Ascending aorta (tissue), 2 donors: ENCODE measurements at places on chromosomes 4 and X. TPM values are rescaled to one million over a fixed set of nuclear protein-coding genes. Genes with fewer than 3 reads are reported as not detected.
A peak's percentile ranks its signal among the peaks of the same experiment; 100 is the strongest.

GRCh38 chrX:68944211-68944610 lies 115.4 kb downstream of the EFNB1 start:
- DNase-seq = no peak

DNA sequence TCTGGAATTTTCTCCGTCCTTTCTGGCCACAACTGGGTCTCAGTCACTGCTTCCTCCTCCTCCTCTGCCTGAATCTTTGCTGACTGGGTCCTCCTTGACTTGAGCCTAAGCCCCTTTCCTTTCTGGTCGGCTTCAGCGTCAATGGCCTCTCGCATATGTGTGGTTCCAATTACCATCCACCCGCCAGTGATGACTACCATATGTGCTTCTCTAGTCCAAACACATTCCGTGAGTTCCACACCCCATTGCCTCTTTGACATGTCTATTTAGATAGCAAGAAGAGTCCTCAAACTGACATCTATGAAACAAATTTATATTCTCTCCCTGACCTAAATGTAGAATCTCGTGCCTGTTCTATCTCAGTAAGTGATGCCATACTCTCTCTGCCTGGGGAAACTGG lies 19.8 kb downstream of the MXRA5 start:
- DNase-seq = no peak

- DNase-seq = no peak
These were observed 250.9 kb upstream of the MAOA start for GRCh38 chrX:43405191-43405590.

DNA sequence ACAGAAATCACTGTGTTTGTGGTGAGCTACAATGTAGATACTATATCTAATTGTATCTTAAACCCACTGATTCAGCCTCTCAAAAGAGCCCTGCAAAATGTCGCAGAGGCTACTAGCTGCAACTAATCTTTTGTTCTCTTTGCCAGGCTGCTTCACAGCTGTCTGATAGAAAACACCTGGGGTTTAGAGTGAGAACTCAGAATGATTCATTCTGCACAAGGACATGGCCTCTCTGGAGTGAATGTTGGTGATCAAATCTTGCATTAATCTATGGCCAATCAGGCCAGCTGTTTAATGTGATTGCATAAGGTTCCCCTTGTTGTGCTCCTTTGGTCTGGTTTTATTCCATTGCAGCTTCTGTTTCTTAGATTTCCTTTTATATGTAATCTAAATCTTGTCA lies 100.3 kb downstream of the EMCN start:
- no peak for DNase-seq

DNA sequence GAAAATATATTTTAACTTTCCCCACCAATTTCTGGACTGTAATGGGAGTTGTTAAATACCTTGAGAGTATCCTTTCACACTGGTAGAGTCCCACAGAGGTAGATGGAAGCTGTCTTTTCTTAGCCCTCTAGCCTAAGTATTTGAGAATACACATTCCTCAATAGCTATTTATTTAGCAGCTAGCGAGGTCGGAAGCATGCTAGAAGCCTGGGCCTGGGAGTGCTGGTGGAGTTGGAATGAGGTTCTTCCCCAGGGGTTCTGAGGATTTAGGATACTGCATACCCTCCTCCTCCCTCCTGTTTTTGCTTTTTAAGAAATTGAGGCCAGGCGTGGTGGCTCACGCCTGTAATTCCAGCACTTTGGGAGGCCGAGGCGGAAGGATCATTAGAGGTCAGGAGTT lies 999 bp upstream of the KLHL15 start:
- no peak for DNase-seq

The SEC24D gene
- 108 TPM for total RNA-seq

The DRP2 gene
- 2.4 TPM for total RNA-seq

The TEC gene
- total RNA-seq = 4.5 TPM

DNA sequence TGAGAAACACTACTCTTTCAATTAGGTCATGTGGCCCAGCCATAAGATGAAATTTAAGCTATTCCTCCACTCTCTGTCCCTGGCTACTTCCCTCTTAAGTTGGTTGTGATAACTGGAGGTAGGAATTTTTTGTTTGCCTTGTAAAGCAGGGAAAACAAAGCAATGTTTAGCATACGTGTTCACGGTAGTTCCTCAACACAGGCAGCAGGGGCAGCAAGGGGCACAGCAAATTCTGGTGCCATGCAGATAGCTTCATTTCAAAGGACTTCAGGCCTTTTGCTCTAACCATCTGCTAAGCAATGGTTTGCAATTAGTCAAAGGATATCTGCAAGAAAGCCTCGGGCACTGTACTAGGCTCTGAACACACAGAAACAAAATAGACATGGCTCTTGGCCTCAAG lies 330.2 kb downstream of the ZIC3 start:
- no peak for DNase-seq

DNA sequence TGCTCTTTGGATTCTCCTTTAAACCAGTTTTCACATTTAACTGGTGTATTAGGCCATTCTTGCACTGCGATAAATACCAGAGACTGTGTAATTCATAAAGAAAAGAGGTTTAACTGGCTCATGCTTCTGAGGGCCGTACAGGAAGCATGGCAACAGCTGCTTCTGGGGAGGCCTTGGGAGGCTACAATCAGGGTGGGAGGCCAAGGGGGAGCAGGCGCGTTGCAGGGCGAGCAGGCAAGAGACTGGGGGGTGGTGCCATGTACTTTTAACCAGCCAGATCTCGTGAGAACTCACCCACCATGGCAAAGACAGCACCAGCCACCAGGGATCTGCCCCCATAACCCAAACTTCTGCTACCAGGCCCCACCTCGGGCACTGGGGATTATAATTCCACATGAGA lies 38.1 kb downstream of the RNF212 start:
- DNase-seq = no peak

GRCh38 chrX:136477026-136477425 lies 10.7 kb upstream of the BRS3 start:
- DNase-seq = no peak

GRCh38 chr4:164514765-164515164 lies 239.2 kb upstream of the SMIM31 start:
- no peak for DNase-seq

- DNase-seq = no peak
These were observed 118.4 kb downstream of the CBR4 start for GRCh38 chr4:168891688-168892087.

DNA sequence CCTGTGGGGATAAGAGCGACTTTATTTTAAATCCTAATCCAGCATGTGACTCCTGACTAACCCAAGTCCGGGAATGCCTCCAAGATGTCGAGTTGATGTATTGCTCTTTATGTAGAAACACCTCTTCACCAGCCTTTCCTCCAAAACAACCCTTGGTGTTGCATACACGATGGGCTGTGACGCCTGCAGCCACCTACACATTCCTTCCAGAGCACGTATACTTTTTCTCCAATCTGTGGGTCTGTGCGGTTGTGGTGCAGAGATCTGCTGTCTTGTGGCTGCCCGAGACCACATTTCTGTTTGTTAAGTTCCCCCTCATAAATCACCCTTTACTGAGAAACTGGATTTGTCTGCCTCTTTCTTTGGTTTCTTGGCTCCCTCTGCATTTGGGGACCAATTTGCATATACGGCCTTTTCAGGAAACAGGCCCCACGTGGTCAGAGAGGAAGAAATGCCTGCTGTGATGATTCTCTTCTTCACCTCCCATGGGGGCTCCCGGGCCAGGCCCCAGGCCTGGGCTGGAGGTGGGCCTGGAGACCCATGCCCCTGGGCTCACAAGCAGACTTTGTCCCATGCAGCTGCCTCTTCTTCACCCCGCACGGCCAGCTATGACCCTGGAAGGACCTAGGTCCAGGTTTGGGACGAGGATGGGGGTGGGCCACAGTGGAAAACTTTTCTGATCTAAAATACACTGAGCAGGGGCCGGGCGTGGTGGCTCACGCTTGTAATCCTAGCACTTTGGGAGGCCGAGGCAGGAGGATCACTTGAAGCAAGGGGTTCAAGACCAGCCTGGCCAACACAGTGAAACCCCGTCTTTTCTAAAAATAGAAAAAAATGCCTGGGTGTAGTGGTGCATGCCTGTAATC lies 21.4 kb upstream of the AFAP1 start:
- peak; percentile 84 for DNase-seq

The CXCL1 gene
- 18.0 TPM for total RNA-seq

DNA sequence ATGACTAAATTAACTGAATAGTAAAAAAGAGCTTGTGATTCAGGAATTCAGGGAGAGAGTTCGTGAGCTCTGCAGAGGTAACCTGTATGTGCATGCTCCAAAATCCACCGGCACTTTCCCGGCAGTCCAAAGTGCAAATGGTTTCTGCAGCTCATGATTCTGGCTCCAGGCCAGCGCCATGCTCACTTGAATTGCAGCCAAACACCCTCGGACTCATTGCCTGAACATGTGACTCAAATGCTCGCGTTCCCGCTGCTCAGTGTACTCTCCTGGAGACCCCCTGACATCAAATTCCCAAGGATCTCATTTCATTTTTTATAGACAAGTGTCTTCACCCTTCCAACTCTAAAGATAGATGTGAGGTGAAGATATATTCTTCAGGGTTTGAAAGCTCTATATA lies 44.1 kb upstream of the SH3RF1 start:
- peak; percentile 74 for DNase-seq

- DNase-seq = no peak
These were observed 202.1 kb downstream of the CENPC start for GRCh38 chr4:67343199-67343598.

- DNase-seq = no peak
These were observed 237.8 kb downstream of the TRAM1L1 start for GRCh38 chr4:116847616-116848015.

The POLN gene
- 0.21 TPM for total RNA-seq

The LRCH2 gene
- total RNA-seq = 5.2 TPM

GRCh38 chr4:176309772-176310171 lies 10.0 kb upstream of the SPCS3 start:
- DNase-seq = no peak

The F9 gene
- total RNA-seq = 15.0 TPM

The ZCCHC13 gene
- total RNA-seq = not detected

GRCh38 chr4:2259036-2259540 lies 2.8 kb downstream of the MXD4 start:
- peak; percentile 65 for DNase-seq

DNA sequence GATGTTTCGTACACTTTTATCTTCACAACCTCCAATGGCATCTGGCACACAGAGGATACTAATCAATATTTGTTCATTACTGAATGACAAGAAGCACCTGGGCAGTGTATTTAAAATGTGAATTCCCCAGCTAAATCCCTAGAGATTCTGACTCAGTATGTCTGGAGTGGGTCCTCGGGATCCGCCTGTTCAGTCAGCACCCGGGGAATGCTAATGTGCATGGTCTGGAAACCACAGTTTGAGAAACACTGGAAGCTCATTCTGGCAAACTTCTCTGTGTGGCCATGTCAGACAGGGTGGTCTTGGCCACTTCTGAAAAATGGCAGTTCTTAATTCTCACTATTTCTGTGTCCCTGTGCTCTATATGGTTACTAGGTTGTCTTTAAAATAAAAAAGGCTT lies 138.8 kb upstream of the VCX start:
- no peak for DNase-seq

The EDA gene
- 1.7 TPM for total RNA-seq

The HMGN5 gene
- not detected for total RNA-seq

- DNase-seq = no peak
These were observed 90.0 kb downstream of the AREG start for GRCh38 chr4:74534936-74535335.

DNA sequence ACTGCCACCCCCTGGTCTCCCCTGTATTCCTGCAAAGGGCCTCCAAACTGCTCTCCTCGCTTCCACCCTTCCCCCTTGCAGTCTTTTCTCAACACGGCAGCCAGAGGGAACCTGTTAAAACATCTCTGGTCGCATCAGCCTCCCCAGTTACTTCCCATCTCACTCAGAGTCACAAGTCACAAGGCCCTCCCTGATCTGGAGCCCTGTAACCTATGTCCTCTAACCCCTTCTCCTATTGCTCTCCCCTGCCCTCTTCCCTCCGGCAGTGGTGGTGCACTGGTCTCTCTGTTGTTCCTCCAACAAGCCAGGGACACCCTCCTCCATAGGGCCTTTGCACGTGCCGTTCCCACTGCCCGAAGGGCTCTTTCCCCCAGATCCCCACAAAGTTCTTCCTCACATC lies 73.2 kb downstream of the SH3KBP1 start:
- DNase-seq = no peak

DNA sequence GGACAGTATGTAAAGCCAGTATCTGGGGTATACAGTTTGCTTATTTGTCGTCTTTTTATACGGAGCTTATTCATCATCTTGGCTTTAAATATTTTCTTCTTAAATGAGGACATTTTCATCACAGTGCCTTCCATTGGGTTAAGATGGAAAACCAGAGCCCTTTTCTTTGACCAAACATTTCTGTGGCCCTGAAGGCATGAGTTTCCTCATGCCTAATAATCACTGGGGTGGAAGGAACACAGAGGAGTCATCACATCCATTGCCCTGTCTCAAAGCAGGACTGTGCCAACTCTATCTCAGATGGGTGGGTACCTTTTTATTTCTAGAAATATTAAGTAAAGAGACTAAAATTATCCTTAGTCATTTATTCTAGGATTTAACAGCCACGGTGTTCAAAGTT lies 40.0 kb downstream of the CHRDL1 start:
- DNase-seq = no peak

The PAGE4 gene
- not detected for total RNA-seq

The GAGE12J gene
- not detected for total RNA-seq

DNA sequence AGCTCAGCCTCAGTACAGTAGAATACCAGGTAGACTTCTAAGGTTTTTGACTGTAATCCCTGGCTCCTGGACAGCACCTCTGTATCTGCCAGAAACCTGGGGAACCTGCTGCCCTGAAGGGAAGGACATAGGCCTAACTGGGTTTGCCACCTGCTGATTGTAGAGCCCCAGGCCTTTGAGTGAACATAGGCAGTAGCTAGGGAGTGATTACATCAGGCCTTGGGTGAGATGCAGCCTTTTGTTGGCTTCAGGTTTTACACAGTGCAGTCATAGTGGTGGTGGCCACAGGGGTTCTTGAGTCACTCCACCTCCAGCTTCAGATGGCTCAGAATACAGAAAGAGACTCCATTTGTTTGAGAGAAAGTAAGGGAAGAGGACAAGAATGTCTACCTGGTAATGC lies 19.3 kb downstream of the IQCM start:
- DNase-seq = no peak

DNA sequence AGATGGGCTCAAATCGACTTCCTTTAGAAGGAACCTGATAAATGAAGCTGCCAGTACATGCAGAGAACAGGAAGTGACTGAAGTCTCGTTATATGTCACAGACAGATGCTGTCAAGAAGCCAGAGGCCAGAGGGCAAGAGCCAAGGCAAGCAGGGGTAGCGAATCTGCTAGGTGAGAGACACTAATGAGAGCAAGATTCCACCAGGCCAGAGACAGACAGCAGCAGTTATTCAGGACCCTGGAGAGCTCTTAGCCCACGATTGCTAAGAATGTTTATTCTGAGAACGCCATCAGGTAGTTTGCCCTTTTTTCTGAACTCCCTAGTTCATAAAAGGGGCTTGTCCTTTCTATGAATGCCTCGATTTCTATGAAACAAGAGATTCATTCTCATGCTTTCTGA lies 73.7 kb downstream of the BEND2 start:
- DNase-seq = no peak

GRCh38 chrX:130103605-130104004 lies 6.7 kb downstream of the ELF4 start:
- DNase-seq = no peak

The GAB3 gene
- 2.9 TPM for total RNA-seq

The RAPGEF2 gene
- 65.7 TPM for total RNA-seq

- no peak for DNase-seq
These were observed 166.1 kb downstream of the CCSER1 start for GRCh38 chr4:90293320-90293719.

The CENPVL3 gene
- total RNA-seq = not detected

The GPR78 gene
- not detected for total RNA-seq
